ENCODE measurements at places on chromosomes 7 and 10. TPM values are rescaled to one million over a fixed set of nuclear protein-coding genes. Genes with fewer than 3 reads are reported as not detected.

Gene OR6B1
- not detected for total RNA-seq

Gene DIP2C
- 34.3 TPM for total RNA-seq

Gene ZCCHC24
- 22.8 TPM for total RNA-seq

Gene CTNNA3
- total RNA-seq, result 21.2 TPM

Gene CALD1
- total RNA-seq, result 167 TPM

Gene NXPH1
- 0.23 TPM for total RNA-seq

Gene STX1A
- total RNA-seq, result 12.7 TPM

Gene SPAM1
- total RNA-seq, result not detected

Gene CYP17A1
- 2.7 TPM for total RNA-seq

Gene GCK
- 2.9 TPM for total RNA-seq

All from metanephros (tissue), 2 donors.